SJSA1 (cell line): ENCODE measurements at places on chromosomes 2 and 18.

DNA sequence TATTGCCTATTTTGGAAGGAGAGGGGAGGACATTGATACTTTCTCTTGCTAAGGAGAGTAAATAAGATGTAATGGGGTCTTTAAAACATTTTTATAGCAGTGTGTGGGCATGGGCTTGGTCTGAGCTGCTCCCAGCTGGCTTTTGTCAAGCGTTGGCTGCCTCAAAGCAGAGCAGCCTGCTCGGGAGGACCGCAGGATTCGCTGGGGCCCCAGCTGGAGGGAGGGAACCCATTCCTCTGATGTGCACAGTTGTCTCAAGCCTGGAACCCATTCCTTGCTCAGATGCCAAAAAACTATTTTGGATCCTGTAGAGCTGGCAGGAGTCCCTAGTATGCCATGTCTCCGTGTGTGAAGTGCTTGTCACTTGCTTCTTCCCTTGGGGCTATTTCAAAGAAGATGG is 59.4 kb upstream of the RMDN2 start:
- DNase-seq, result no peak

DNA sequence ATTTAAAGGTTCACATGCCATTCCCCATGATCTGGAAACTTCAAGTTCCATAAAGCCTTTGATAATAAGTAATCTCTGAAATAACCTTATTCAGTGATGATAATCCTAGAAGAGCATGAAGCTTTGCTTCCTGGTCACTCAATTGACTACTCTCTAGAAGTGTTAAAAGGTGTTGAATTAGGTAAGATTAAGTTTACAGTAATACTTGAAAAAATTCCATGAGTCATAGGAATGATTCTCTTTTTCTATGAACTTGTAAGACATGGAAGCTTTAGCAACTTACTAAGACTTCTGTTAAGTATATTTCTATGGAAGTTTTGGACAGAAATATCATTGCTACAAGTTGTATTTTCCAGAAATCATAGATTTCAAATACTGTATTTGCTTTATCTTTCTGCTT is 100.6 kb downstream of the MYO1B start:
- no peak for DNase-seq

DNA sequence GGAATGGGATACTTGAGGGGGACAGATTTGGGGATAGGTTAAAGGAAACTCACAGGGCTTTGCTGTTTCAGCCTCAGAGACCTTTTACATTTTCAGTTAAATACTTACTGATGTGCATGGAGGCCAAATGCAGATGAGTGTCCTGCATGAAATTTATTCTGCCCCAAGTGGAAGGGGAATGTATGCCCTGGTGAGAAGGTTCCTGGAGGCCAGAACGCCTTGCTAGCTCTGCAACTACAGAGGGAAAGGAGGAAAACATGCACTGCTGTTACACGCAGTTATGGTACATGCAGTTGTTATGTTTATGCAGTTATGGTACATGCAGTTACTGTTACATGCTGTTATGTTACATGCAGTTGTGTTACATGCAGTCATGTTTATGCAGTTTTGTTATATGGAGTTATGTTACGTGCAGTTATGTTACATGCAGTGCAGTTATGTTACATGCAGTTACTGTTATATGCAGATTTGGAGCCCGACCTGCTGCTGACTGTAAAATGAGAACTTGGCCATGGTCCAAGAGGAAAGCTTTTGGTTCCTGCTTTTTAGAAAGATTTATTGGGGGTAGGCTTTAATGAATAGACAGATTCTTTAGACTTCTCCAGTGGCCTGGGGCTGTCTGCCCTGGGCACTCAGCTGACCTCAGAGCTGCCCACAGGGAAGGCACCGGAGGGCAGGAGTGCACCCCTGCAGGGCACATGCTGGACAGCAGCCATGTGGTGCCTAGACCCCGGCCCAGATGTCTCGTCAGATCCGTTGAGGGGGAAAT is 84.1 kb downstream of the LDLRAD4 start:
- no peak for DNase-seq

GRCh38 chr2:20577495-20578235 is 73.2 kb downstream of the HS1BP3 start:
- DNase-seq, result peak; percentile 69

DNA sequence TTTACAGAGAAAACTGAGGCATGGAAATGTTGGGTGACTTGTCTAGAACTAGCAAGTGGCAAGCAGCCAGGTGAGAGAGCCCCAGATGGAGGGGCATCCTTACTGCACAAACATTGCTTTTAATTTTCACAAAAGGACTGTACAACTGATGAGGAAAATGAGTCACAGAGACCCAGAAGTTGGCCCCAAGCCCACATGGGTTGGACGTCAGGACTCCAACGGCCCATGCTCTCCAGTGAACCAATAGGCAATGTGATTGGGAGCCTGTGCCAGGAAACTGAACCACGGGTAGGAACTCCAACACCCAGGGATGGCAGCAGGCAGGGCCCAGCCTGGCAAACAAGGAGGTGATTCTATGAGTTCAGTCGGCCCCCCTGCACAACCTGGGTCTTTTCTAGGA is 50.8 kb downstream of the PID1 start:
- no peak for DNase-seq
